ENCODE measurements at places on chromosomes 3 and 15. TPM values are rescaled to one million over a fixed set of nuclear protein-coding genes. Genes with fewer than 3 reads are reported as not detected.
A peak's percentile ranks its signal among the peaks of the same experiment; 100 is the strongest.

Gene LDHAL6B
- total RNA-seq, result not detected

GRCh38 chr3:179622023-179622422, 17.4 kb downstream of the NDUFB5 start:
- H3K27me3 ChIP-seq, result no peaks in the 10 kb centered on the region
- H3K4me3 ChIP-seq, result no peak overlapping the region
- no peak for DNase-seq
- no peaks in the 10 kb centered on the region for H3K4me1 ChIP-seq
- H3K36me3 ChIP-seq, result peaks cover 36% of the 10 kb centered on the region

DNA sequence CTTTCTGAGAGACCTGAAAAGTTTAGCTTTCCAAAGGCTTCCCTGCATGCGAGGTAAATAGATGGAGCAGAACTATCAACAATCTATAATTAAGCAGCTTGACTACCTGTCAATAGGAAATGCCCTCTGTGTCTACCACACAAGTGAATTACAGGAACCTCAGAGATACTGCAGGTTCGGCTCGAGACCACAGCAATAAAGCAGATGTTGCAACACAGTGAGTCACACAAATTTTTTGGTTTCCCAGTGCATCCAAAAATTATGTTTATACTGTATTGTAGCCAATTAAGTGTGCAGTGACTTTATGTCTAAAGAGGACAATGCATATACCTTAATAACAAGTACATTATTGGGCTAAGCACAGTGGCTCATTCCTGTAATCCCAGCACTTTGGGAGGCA, 252.0 kb downstream of the UBE2E2 start:
- no peaks in the 10 kb centered on the region for H3K36me3 ChIP-seq
- H3K4me1 ChIP-seq, result no peaks in the 10 kb centered on the region
- no peak overlapping the region for H3K4me3 ChIP-seq
- no peaks in the 10 kb centered on the region for H3K27me3 ChIP-seq

- H3K4me1 ChIP-seq, result peaks cover 10% of the 10 kb centered on the region
- peak overlapping the region; percentile 47 for H3K4me3 ChIP-seq
- no peaks in the 10 kb centered on the region for H3K27me3 ChIP-seq
- H3K36me3 ChIP-seq, result 0 out of 3 replicates have a peak, but pooled peaks cover 3% of the 10 kb centered on the region
- H3K27ac ChIP-seq, result no peak overlapping the region
Observed at GRCh38 chr15:34436126-34436955, 1.3 kb downstream of the GOLGA8A start.

DNA sequence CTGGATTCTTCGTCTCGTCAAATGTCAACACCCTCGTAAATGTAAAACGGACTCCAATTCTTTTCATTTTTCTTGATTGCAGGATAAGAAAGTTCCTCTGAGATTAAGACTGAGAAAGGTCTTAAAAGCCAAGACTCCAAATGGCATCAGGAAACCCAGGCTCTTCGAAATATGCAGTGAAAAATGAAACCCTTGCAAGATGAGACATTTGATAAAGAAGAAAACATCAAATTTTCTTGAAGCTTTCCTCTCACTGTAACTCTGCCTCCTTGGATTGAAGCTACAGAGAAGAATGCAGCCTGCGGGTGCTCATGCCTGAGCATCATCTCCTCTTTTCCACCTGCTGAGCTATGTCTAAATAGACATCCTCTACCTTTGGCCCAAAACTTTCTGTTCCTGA, 342.4 kb upstream of the THBS1 start:
- H3K4me3 ChIP-seq, result no peak overlapping the region
- H3K36me3 ChIP-seq, result no peaks in the 10 kb centered on the region
- H3K27ac ChIP-seq, result no peak overlapping the region
- DNase-seq, result no peak
- H3K27me3 ChIP-seq, result no peaks in the 10 kb centered on the region

DNA sequence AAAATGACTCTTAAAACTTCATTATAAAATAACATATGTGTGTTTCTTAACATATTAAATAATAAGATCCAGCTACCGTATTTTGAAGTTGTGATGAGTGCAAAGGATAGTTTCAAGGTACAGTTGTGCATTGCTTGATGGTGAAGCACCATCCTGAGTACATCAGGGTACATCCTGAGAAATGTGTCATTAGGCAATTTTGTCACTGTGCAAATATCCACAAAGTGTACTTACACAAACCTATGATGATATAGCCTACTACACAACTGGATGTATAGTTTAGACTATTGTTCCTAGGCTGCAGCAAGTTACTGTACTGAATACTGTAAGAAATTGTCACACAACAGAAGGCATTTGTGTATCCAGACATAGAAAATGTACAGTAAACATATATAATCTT, 20.8 kb upstream of the TM4SF1 start:
- H3K36me3 ChIP-seq, result no peaks in the 10 kb centered on the region
- H3K4me1 ChIP-seq, result peaks cover 98% of the 10 kb centered on the region
- peak; percentile 60 for DNase-seq
- no peak overlapping the region for H3K4me3 ChIP-seq

DNA sequence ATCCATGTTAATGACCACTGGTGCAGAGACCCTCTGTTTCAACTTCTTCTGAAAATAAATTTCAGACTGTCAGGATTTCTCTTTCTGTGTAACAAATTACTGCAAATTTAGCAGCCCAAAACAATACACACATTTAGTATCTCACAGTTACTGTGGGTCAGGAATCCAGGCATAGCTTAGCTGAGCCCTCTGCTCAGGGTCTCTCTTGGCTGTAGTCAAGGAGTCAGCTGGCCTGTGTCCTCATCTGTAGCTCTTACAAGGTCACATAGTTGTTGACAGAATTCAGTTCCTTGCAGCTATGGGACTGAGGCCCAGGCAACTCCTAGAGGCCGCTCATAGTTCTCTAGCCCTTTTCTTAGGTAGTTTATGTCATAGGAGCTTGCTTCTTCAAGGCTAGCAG, 51.9 kb downstream of the NKIRAS1 start:
- H3K4me3 ChIP-seq, result no peak overlapping the region
- H3K36me3 ChIP-seq, result no peaks in the 10 kb centered on the region
- H3K4me1 ChIP-seq, result peaks cover 29% of the 10 kb centered on the region
- DNase-seq, result no peak
- no peaks in the 10 kb centered on the region for H3K27me3 ChIP-seq
- no peak overlapping the region for H3K27ac ChIP-seq

GRCh38 chr3:41485484-41485883, 286.2 kb downstream of the CTNNB1 start:
- no peak overlapping the region for H3K27ac ChIP-seq
- H3K4me1 ChIP-seq, result no peaks in the 10 kb centered on the region
- H3K4me3 ChIP-seq, result no peak overlapping the region
- no peaks in the 10 kb centered on the region for H3K27me3 ChIP-seq
- DNase-seq, result no peak

GRCh38 chr3:59424268-59425010, 374.6 kb upstream of the CFAP20DC start:
- peaks cover 11% of the 10 kb centered on the region for H3K27me3 ChIP-seq
- no peak overlapping the region for H3K27ac ChIP-seq
- DNase-seq, result no peak
- H3K4me3 ChIP-seq, result no peak overlapping the region

GRCh38 chr3:17075358-17075757, 190.6 kb downstream of the PLCL2 start:
- peaks cover 3% of the 10 kb centered on the region for H3K27me3 ChIP-seq
- no peaks in the 10 kb centered on the region for H3K36me3 ChIP-seq
- H3K4me3 ChIP-seq, result no peak overlapping the region
- DNase-seq, result no peak
- no peaks in the 10 kb centered on the region for H3K4me1 ChIP-seq
- no peak overlapping the region for H3K27ac ChIP-seq

DNA sequence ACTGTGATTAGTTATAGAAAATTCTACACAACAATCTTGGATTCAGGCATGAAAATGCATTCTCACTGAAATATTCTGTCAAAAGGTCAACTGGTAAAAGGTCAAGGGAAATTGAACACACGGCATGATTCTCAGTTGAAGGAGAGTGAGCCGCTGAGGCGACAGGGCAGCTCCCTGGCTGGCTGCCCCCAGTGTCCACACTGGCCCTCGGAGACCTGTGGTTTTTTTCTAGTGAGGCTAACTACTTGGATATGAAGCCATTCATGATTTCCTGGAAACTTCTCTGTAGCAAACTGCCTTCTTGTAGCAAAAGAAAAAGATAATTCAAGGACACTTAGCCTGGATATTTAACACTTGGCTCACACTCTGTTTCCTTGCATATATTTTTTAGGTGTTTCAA, 37.2 kb downstream of the AADACL2 start:
- H3K27me3 ChIP-seq, result no peaks in the 10 kb centered on the region
- peaks cover 72% of the 10 kb centered on the region for H3K4me1 ChIP-seq
- H3K36me3 ChIP-seq, result no peaks in the 10 kb centered on the region
- peak overlapping the region; percentile 36 for H3K4me3 ChIP-seq

DNA sequence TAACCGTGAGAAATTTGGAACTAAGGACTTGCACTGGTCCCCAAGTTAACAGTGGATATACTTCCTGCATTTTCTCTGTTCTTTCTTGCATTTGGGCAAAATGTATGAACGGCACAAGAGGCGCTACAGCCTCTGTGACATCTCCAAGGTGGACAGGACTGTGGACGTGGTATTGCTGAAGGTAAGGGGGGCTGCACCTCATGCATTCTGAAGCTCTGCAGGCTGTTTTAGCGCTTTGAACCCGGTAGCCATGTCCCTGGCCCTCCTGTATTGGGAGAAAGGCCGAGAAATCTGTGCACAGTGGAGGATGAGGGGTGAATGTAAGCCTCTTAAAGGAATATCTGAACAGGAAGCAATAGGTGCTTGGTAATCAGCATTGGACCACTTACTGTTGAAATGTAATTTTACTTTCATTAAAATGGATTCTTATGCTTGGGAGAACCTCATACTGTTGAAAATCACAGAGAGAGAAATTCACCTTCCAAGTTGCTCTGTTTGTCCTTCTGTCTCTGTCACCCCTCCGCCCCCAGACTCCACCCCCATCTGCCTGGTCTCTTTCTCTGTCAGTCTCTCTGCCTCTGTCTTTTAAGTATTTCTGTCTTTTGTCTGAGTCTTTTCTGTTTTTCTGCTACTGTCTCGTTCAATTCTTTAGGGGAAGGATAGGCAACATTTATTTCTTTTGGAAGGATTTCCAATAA, 174.6 kb downstream of the KLHL25 start:
- no peak for DNase-seq
- peaks cover 22% of the 10 kb centered on the region for H3K4me1 ChIP-seq
- H3K4me3 ChIP-seq, result no peak overlapping the region
- H3K27ac ChIP-seq, result no peak overlapping the region
- H3K36me3 ChIP-seq, result no peaks in the 10 kb centered on the region

- peaks cover 41% of the 10 kb centered on the region for H3K4me1 ChIP-seq
- H3K4me3 ChIP-seq, result no peak overlapping the region
- no peak for DNase-seq
- H3K27me3 ChIP-seq, result no peaks in the 10 kb centered on the region
- H3K27ac ChIP-seq, result no peak overlapping the region
Observed at GRCh38 chr15:37094333-37094914, 5.9 kb downstream of the MEIS2 start.

Gene CHRM5
- total RNA-seq, result not detected

GRCh38 chr15:77002954-77003912, 8.3 kb downstream of the PSTPIP1 start:
- no peak for DNase-seq
- no peaks in the 10 kb centered on the region for H3K4me1 ChIP-seq
- H3K27ac ChIP-seq, result no peak overlapping the region
- H3K4me3 ChIP-seq, result no peak overlapping the region
- H3K27me3 ChIP-seq, result peaks cover 6% of the 10 kb centered on the region
- H3K36me3 ChIP-seq, result no peaks in the 10 kb centered on the region

Gene SPTBN5
- 0.07 TPM for total RNA-seq

Gene PLIN1
- total RNA-seq, result 1.2 TPM

GRCh38 chr3:62248734-62249483, 124.4 kb downstream of the FEZF2 start:
- DNase-seq, result no peak
- H3K27me3 ChIP-seq, result no peaks in the 10 kb centered on the region

- H3K27ac ChIP-seq, result no peak overlapping the region
- H3K36me3 ChIP-seq, result no peaks in the 10 kb centered on the region
- H3K27me3 ChIP-seq, result peaks cover 16% of the 10 kb centered on the region
Observed at GRCh38 chr3:128515967-128516366, 23.0 kb upstream of the GATA2 start.

Gene SLITRK3
- not detected for total RNA-seq

Gene STRIT1
- total RNA-seq, result not detected

Gene WDR72
- 0.60 TPM for total RNA-seq

Gene DUOX1
- not detected for total RNA-seq

GRCh38 chr3:165983284-165983683, 146.1 kb upstream of the BCHE start:
- no peak for DNase-seq
- no peak overlapping the region for H3K27ac ChIP-seq
- no peaks in the 10 kb centered on the region for H3K36me3 ChIP-seq
- no peak overlapping the region for H3K4me3 ChIP-seq
- H3K4me1 ChIP-seq, result no peaks in the 10 kb centered on the region

DNA sequence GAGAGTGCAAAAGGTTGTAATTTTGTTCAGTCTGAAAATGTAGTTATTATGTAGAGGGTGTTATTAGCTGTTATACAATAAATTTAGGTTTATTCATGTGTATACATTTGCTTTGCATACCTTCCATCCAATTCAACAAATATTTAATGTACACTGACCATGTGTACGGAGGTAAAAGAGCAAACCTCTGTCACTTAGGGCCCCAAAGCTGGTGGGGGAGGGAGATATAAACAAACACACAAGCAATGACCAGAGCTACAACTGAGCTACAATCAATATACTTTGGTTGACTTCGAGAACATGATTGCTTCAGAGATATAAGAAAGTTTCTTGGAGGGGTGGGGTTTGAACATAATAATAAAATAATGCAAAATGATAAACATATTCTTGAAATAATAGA, 17.5 kb upstream of the BCL6 start:
- no peak for DNase-seq
- no peak overlapping the region for H3K27ac ChIP-seq
- H3K36me3 ChIP-seq, result no peaks in the 10 kb centered on the region
- peaks cover 46% of the 10 kb centered on the region for H3K4me1 ChIP-seq
- H3K27me3 ChIP-seq, result no peaks in the 10 kb centered on the region

- no peak for DNase-seq
- no peaks in the 10 kb centered on the region for H3K4me1 ChIP-seq
- no peaks in the 10 kb centered on the region for H3K36me3 ChIP-seq
- no peaks in the 10 kb centered on the region for H3K27me3 ChIP-seq
- H3K4me3 ChIP-seq, result no peak overlapping the region
Observed at GRCh38 chr3:147173257-147173656, 233.1 kb downstream of the ZIC4 start.

DNA sequence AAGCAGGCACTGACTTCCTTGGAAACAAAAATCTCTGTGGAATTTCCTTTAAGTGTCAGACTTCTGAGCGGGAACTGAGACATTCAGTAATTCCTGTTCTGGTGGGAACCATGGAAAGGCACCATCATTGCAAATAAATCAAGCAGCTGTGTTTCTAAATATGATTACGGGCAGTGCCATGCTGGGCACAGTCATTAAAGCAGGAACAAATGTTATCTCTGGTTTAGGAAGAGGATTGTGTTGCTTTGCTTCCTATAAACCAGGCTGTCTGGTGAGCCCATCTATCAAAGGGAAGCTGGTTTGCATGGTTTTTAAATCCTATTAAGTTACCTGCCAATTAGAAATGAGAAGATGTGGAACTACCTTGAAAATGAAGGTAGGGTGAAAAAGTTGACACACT, 86.7 kb downstream of the EBLN2 start:
- H3K4me1 ChIP-seq, result no peaks in the 10 kb centered on the region
- H3K4me3 ChIP-seq, result no peak overlapping the region
- no peak for DNase-seq
- no peaks in the 10 kb centered on the region for H3K27me3 ChIP-seq

Data from HepG2 (cell line).